ENCODE measurements at places on chromosomes 4 and X.
A peak's percentile ranks its signal among the peaks of the same experiment; 100 is the strongest.

DNA sequence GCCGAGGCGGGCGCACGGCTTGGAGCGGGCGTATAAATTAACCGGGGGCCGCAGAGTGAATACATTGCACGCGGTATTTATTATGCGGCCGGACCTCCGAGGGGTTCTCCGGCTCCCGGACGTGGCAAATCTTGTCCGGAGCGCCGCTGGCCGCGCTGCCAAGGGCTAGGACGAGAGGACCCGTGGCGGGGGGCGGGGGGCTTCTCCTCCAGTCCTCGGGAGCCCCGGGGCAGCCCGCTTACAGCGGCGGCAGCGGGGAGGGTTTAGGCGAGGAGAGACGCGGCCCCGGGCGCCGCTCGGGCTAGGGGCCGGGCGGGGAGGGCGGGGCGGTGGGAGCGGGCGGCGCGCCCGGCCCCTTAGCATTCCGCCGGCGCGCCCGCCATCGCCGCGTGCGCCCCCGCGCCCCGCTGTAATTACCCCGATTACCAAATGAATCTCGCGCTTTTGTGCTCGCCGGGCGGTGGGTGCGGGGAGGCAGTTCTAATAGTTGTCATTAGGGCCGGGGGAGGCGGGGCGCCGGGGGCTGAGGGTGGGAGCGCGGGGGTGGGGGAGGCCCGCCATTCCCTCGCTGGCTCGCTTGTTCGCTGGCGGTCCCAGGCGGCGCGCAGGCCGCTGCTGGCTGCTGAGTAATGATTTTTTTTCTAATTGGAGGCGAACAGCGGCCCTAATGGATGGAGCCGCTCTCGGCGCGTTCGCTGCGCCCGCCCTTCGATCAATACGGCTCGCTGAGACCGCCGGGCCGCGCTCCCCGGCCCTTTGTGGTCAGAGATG is 276.6 kb downstream of the BCOR start:
- peak; percentile 55 for DNase-seq

GRCh38 chr4:150402871-150403272 is 179.1 kb upstream of the MAB21L2 start:
- peak; percentile 87 for DNase-seq

GRCh38 chrX:38438321-38438720 is 85.9 kb downstream of the OTC start:
- DNase-seq = no peak

- peak; percentile 42 for DNase-seq
Observed at GRCh38 chr4:138241281-138242075, 671 bp downstream of the SLC7A11 start.

GRCh38 chr4:157076578-157076947 is 613 bp downstream of the GLRB start:
- peak; percentile 28 for DNase-seq

GRCh38 chrX:55326985-55327384 is 62.3 kb upstream of the PAGE3 start:
- DNase-seq = no peak

DNA sequence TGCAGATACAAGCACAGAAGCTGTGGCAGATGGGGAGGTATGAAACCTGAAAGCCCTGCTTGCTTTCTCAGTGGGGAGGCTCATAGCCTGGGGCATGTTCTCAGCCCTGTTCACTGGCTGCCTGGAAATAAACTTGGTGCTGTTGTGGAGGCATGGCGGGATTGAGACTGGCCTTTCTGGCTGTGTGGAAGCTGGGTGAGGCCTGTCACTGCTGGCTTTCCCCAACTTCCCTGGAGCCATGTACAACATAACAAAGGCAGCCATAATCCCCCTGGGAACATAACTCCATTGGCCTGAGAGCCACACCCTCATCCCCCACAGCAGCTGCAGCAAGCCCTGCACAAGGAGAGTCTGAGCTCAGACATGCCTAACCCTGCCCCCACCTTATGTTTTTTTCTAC is 237.7 kb upstream of the TLL1 start:
- DNase-seq = no peak

- DNase-seq = no peak
Observed at GRCh38 chr4:133801883-133802282, 399.7 kb downstream of the PABPC4L start.

DNA sequence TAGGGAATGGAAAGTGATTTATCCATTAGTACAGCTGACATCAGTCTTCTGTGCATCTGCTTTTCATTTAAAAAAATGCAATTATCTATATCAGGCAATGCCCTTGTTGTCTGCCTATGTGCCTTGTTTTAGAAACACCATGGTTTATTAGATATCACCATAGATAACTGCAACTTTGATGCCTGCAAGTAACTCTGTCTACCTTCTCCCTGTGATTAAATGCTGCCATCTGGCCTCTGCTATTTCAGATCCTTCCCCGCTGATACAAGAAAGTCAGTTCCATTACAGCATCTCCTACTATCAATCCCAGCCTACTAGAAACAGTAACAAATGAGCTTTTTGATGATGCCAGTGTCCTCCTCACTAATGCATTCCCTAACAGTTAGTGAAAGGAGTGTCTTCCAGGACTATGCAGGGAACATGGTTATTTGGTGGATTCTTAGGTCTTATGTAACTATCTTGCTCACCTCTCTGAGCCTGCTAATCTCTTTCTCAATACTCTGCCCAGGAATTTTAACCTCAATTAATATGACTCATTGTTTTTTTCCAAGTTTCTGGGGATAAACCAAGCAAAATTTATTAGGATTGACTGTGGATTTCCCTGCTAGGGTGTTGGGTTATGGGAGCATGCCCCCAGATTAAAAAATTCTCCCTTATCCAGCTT is 444.9 kb downstream of the RAPGEF2 start:
- no peak for DNase-seq

GRCh38 chr4:38013461-38014366 is 53.5 kb downstream of the PTTG2 start:
- peak; percentile 94 for DNase-seq

GRCh38 chrX:122552286-122552800 is 631.7 kb upstream of the GRIA3 start:
- DNase-seq = no peak

DNA sequence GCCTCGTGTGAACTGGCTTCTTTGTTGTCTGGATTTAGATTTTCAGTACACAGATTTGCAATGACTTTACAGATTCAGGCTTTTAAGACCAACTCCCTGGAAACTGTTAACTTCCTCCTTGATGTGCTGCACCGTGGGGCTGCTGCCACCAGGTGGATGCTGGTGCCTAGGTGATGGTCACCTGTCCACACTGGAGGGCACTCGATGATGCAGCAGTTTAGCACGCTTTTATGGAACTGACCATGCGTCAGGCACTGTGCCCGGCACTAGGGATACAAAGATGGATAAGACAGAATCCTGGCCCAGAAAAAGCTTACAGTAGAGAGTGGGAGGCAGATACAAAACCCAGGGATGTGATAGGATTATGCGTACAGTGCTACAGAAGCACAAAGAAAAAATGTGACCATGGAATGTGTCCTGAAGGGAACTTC is 180.7 kb downstream of the CEP135 start:
- peak; percentile 32 for DNase-seq

- DNase-seq = no peak
Observed at GRCh38 chr4:16606691-16607090, 291.8 kb downstream of the LDB2 start.

Measured in thyroid gland (tissue), 4 donors.